ENCODE measurements at places on chromosomes 5 and 9.

GRCh38 chr5:92421942-92422341, 1038.8 kb upstream of the ARRDC3 start:
- DNase-seq: no peak

GRCh38 chr5:142590451-142591231, 95.2 kb downstream of the FGF1 start:
- no peak for DNase-seq

- DNase-seq: no peak
Measured at GRCh38 chr9:114546851-114547250, 40.7 kb upstream of the ATP6V1G1 start.

DNA sequence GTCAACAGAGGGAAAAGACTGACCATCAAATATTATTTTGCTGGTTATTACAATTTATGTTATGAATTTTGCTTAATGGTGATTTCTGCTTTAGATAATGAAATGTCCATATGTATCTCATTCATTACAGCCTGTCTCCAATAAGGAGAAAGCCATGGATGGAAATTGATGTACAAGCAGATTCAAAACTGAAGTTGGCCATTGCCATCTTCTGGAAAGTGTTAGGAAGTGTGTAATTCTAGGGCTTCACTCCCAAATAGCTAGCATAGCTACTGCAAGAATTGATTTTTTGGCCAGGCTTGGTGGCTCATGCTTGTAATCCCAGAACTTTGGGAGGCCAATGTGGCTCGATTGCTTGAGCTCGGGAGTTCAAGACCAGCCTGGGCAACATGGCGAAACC, 45.8 kb downstream of the DYNC2I2 start:
- DNase-seq: no peak

DNA sequence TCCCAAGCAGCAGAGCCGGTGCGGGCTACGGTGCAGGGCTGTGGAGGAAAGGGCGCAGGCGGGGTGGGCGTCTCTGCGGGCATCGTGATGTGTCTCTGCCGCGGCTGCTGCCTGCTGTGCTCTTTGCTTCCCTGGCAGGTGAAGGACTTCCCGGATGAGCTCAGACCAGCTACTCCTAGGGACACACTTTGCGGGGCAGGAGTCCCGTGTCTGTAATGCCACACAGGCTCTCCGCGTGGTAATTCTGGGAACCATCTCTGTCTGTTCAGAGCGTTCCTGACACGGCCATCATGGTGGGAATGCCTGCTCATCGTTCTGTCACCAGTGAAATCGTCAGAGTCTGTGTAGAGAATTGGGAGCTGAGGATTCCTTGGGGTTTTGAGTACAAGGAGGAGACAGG, 235.5 kb downstream of the FANCC start:
- no peak for DNase-seq

- no peak for DNase-seq
Measured at GRCh38 chr9:97907046-97907445, 15.3 kb downstream of the TRMO start.

DNA sequence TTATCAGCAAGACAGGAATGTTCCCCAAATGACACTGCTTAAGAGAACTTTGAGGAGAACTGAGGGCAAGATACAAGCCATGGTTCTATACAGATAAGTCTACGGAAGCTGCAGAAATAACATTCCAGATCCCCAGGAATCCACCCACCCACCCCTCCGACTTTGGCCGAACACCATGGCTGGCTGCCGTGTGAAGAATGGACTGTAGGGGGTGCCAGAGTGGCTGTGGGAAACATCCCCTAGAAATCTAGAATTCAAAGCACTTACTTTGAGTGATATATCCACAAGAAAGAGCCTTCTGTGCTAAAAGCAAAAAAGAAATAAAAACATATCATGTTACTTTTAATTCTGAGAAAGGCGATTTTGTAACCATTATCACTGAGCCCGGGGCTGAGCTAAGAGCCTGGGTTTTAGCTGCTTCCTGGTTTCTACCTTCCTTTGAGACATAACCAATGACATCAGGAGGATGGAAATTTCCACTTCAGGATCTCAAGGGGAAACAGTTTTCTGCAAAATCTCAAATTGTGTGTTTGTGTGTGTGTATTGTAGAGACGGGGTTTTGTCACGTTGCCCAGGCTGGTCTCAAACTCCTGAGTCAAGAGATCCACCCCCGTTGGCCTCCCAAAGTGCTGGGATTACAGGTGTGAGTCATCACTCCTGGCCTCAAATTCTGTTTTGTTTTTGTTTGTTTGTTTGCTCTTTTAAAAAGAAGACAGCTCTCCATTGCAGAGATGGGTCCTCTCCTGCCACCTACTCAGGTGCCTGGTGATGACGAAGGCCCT, 36.4 kb downstream of the GGTA1 start:
- no peak for DNase-seq

Measured in HS-27A (cell line).